ENCODE measurements at places on chromosomes 1 and 21. TPM values are rescaled to one million over a fixed set of nuclear protein-coding genes. Genes with fewer than 3 reads are reported as not detected.

The GSTM5 gene
- total RNA-seq = not detected

The IFI44L gene
- total RNA-seq = not detected

The ZFP69 gene
- total RNA-seq = 8.9 TPM

The KCTD3 gene
- 70.1 TPM for total RNA-seq

The PCP4L1 gene
- 0.69 TPM for total RNA-seq
